ENCODE measurements at places on chromosomes 1 and 21. TPM values are rescaled to one million over a fixed set of nuclear protein-coding genes. Genes with fewer than 3 reads are reported as not detected.

GRCh38 chr1:5620997-5621396, 371.2 kb downstream of the NPHP4 start:
- no peak for DNase-seq

DNA sequence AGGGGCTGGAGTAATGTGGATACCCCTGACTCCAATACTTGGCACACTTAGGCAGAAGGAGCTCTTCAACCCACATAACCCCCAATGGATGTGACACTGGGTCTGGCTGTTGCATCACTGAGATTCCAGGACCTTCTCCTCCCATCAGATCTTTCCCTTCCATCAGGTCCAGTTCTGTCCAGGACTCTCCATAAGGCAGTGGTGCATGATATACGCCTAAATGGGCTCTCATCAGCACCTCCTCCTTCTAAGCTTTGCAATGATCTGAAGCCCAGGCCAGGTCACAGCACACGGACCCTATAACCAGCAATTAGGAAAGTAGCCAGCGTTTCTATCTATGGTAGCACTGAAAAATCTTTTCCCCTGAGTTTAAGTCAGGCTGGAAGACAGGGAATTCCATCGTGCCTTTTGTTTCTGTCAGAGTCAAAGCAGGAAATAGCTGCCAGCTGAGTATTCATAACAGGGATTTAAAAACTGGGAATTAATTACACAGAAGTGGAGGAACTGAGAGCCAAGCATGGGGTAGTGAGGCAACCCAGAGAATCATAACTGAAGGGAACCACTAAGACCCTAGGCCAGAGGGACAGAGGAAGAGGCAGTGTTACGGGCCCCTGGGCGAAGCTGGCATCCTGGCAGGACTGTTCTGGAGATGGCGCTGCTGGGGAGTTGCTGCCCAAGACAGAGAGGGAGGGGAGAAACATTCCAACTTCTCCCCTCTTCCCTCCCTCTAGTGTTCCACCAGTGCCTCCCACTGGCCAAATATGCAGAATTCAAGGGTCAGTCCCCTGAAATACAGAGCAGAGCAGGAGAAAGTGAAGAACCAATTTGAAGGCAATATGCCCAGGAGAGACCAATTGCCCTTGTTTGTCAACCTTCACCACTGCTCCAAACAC, 37.5 kb upstream of the HOOK1 start:
- DNase-seq: no peak

DNA sequence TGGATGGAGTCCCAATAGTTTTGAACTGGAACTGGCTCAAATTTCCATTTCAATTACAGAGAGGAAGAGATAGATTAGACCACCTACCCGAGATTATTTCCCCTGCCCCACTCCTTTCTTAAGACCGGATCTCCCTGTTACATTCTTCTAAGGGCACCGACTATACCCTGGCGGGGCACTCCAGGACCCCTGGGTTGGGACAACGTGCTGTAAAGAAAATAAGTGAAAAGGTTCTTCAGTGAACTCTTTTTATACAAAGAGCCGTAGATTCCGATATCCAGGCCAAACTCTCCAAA, 6.7 kb downstream of the NR5A2 start:
- no peak for DNase-seq

DNA sequence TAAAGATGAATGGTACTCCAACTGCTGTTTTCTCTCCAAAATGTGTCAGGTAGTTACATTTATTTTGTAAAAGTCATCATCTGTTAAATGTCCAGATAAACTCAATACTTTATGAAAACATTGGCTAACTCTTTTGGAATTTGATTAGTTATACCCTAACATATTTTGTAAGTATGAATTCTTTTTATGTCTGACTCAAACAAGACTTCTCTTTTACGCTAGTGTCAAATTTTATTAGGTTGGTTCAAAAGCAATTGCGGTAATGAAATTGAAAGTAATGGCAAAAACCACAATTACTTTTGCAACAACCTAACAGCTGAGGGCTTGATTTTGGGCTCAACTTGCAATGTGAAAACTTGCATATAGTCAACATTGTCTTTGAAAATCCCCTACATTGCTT, 41.0 kb upstream of the USP25 start:
- no peak for DNase-seq

- DNase-seq: no peak
Observed at GRCh38 chr1:50852889-50853288, 107.2 kb downstream of the FAF1 start.

DNA sequence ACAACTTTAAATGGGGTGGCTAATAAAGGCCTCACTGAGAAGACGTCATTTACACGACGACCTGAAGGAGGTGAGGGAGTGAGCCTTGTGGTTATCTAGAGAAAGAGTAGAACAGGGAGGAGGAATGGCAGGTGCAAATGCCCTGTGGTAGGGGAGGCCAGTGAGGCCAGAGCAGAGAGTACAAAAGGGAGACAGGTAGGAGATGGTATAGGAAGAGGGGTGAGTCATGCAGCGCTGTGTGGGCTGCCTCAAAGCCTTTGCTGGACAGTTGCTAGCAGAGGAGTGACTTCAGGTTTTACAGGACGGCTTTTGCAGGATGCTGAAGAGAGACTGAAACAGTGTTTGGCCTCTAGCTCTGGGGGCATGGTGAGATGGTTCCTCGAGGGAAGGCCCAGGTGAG, 116.0 kb downstream of the IER5 start:
- no peak for DNase-seq

DNA sequence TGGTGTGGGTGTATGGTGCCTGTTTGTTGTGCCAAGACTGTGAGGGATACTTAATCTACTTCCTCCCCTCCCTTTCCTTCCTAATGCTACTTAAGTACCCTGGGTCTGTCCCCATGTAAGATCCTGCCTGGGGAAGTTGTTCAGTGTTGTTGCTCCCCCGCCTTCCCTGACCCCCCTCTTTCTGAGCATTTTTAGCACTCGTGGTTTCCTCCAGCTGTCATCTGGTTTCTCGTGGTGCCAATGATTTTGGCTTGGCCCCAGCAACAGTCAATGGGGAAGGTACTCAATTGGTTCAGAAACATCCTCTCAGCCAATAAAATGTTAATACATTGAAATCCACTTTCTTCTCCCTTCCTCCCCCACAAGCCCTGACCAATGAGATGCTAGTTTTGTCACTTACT, 8.0 kb upstream of the B4GALT3 start:
- DNase-seq: no peak

DNA sequence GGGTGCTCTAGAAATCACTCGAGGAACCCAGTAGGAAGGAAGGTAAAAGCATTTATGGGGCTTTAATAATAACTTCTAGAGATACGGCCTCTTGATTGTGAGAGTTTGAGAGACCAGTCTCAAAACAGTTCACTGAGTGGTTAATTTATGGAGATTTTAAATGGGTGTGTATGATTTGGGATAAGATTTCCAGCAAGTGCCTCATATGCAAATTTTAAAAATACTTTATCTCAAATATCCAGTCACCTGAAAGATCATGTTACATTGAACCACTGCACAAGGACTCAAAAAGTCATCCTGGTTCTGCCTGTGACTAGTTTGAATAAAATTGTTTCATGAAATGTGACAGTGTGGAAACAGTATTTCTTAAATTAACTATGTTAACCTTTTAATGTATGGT, 64.5 kb downstream of the HUNK start:
- DNase-seq: no peak

DNA sequence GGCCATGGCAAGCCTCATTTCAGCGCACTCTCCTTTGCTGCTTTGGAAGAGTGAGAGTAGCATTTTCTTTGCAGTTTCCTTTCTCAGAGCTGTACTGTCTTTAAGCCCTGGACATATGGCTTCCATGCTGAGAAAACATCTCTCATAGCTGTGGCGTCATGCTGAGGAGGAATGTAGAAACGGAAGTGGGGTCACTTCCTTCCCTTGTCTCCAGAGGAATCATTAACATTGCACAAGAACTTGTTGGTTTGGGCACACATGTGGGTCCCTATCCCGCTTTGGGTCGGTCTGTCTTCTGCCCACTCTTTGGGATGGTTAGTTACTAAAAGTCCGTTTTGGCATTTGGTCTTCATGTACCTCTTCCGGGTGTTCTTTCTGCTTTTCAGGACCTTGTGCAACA, 5.6 kb downstream of the MFN2 start:
- no peak for DNase-seq

GRCh38 chr1:221263831-221264767, 384.9 kb downstream of the HLX start:
- DNase-seq: peak; percentile 63

DNA sequence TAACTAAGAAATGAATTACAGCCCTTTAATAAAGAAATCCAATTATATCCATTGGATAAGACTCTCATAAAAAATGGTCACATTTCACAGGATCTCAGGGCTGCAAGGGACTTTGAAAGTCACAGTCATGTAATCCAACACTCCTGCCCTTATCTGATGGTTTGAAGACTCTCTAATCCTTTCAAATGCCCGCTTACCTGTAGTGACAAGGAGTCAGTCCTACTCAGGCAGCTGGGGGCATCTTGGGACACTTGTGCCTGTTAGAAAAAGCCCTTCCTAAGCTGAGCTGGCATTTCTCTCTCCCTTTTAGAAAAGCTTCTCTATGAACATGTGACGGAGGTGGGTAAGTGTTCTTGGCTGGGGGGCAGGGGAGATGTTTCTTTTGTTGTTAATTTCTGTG, 11.0 kb upstream of the ZNF691 start:
- no peak for DNase-seq

- no peak for DNase-seq
Observed at GRCh38 chr1:109883248-109883955, 27.2 kb upstream of the CSF1 start.

DNA sequence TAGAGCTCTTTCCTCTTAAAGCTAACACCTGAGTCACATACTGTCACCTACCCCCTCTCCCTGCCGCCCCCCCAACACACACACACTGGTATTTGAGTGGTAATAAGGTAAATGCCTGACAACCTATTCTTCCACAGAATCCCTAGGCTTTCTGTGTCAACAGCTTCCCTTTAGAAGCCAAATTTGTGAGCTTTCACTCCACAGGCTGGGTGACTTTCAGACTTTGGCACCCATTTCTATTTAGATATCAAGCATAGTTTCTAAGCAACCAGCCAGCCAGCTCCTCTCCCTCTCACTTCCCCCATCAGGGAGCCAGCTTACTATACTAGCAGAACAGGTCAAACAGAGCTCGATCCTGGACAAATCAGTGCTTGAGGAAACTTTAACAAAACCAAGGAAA, 3.2 kb upstream of the C1orf74 start:
- DNase-seq: no peak

- DNase-seq: no peak
Observed at GRCh38 chr1:54883349-54884102, 3.5 kb downstream of the DHCR24 start.

The KRTAP12-2 gene
- total RNA-seq: not detected

The ESPN gene
- total RNA-seq: 8.4 TPM

The CCDC181 gene
- total RNA-seq: not detected

The C1orf116 gene
- 20.0 TPM for total RNA-seq

The CA14 gene
- total RNA-seq: not detected

The FCRL1 gene
- not detected for total RNA-seq

The GBP6 gene
- total RNA-seq: 67.2 TPM

All from bronchial epithelial cell (primary cell).